ENCODE measurements at places on chromosomes 12 and 14. TPM values are rescaled to one million over a fixed set of nuclear protein-coding genes. Genes with fewer than 3 reads are reported as not detected.

- H3K4me3 ChIP-seq = peak overlapping the region; percentile 91
- H3K36me3 ChIP-seq = no peaks in the 10 kb centered on the region
- DNase-seq = no peak
- H3K4me1 ChIP-seq = no peaks in the 10 kb centered on the region
- H3K27me3 ChIP-seq = peaks cover 59% of the 10 kb centered on the region
- no peak overlapping the region for H3K27ac ChIP-seq
These were observed 1.4 kb downstream of the EPS8 start for GRCh38 chr12:15787778-15788177.

The SCARB1 gene
- total RNA-seq = 33.3 TPM

DNA sequence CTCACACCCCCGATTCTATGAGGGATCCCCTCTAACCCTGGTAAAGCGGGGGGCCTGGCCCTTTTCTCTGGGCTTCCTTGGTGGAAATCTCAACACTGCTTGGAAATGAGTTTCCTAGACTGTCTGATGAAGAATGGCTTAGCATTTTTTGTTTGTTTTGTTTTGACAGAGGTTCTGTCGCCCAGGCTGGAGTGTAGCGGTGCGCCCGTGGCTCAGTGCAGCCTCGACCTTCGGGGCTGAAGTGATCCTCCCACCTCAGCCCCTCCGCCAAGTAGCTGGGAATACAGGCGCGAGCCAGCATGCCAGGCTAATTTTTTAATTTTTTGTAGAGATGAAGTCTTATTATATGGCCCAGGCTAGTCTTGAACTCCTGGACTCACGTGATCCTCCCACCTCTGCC, 30.3 kb downstream of the TC2N start:
- no peaks in the 10 kb centered on the region for H3K36me3 ChIP-seq
- peak overlapping the region; percentile 79 for H3K4me3 ChIP-seq
- H3K27ac ChIP-seq = no peak overlapping the region
- DNase-seq = no peak
- no peaks in the 10 kb centered on the region for H3K4me1 ChIP-seq
- H3K27me3 ChIP-seq = peaks cover 51% of the 10 kb centered on the region

- no peak overlapping the region for H3K4me3 ChIP-seq
- no peaks in the 10 kb centered on the region for H3K27me3 ChIP-seq
- H3K4me1 ChIP-seq = no peaks in the 10 kb centered on the region
- H3K27ac ChIP-seq = no peak overlapping the region
- no peak for DNase-seq
- H3K36me3 ChIP-seq = peaks cover 4% of the 10 kb centered on the region
These were observed 13.4 kb downstream of the AKAP5 start for GRCh38 chr14:64478634-64479250.

DNA sequence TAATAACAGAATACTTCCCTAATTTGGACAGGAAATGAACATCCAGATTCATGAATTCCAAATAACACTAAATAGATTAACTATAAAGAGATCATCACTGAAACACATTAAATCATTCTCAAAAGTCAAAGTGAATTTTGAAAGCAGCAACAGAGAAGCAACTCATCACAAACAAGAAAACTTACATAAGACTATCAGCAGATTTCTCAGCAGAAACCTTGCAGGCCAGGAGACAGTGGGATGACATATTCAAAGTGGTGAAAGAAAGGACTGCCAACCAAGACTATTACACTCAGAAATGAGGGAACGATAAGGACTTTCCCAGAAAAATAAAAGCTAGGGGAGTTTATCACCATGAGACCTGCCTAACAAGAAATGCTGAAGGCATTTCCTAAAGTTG, 70.8 kb downstream of the ITPR2 start:
- H3K36me3 ChIP-seq = no peaks in the 10 kb centered on the region
- no peak for DNase-seq
- no peak overlapping the region for H3K27ac ChIP-seq

DNA sequence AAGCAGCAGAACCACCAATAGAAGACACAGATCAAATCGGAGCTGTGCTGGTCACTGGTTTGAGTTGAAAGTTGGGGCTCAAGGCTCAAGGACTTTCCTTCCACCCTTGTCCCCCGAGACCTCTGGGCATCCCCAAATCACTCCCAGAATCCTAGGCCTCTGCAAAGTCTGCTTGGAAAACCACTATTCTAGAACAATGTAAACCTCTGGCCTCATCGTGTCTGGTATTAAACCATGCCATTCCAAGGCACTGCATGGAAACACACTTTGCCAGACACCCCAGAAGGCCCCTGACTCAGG, 288.0 kb downstream of the DPF3 start:
- H3K36me3 ChIP-seq = no peaks in the 10 kb centered on the region
- no peak overlapping the region for H3K27ac ChIP-seq
- no peak for DNase-seq
- no peak overlapping the region for H3K4me3 ChIP-seq
- H3K4me1 ChIP-seq = no peaks in the 10 kb centered on the region

The LRP1-AS gene
- total RNA-seq = not detected

- no peaks in the 10 kb centered on the region for H3K27me3 ChIP-seq
- H3K4me3 ChIP-seq = no peak overlapping the region
- H3K4me1 ChIP-seq = peaks cover 2% of the 10 kb centered on the region
These were observed 374.4 kb upstream of the PRICKLE1 start for GRCh38 chr12:42963988-42964387.

The LRP10 gene
- total RNA-seq = 43.6 TPM

- DNase-seq = no peak
- H3K36me3 ChIP-seq = no peaks in the 10 kb centered on the region
- H3K27ac ChIP-seq = no peak overlapping the region
- H3K4me3 ChIP-seq = no peak overlapping the region
- H3K4me1 ChIP-seq = no peaks in the 10 kb centered on the region
These were observed 578.4 kb upstream of the STXBP6 start for GRCh38 chr14:25628390-25628789.

The KERA gene
- total RNA-seq = not detected

GRCh38 chr12:108649126-108649525, 15.4 kb upstream of the SELPLG start:
- no peaks in the 10 kb centered on the region for H3K27me3 ChIP-seq
- DNase-seq = no peak
- H3K4me1 ChIP-seq = no peaks in the 10 kb centered on the region

DNA sequence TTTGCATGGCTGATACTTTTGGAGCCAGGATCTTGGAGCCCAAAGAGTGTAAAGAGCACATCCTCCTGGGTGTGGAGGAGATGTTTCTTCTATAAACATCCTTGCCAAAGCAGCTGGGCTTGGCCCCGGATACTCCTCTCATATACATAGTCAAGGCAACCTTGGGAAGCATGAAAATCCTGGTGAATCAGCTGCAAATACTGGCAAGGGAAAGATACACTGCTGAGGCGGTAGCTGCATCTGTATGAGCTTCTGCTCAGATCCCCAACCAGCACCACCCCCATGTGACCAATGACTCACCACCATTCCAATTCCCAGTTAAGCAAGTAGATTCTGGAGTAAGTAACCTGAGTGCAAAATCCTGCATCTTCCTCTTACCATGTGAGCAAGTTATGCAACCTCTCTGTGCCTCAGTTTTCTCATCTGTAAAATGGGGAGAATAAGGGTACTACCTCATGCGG, 567.4 kb downstream of the MED13L start:
- H3K27me3 ChIP-seq = peaks cover 13% of the 10 kb centered on the region
- no peak overlapping the region for H3K27ac ChIP-seq
- DNase-seq = peak; percentile 61
- H3K36me3 ChIP-seq = no peaks in the 10 kb centered on the region
- H3K4me3 ChIP-seq = no peak overlapping the region

DNA sequence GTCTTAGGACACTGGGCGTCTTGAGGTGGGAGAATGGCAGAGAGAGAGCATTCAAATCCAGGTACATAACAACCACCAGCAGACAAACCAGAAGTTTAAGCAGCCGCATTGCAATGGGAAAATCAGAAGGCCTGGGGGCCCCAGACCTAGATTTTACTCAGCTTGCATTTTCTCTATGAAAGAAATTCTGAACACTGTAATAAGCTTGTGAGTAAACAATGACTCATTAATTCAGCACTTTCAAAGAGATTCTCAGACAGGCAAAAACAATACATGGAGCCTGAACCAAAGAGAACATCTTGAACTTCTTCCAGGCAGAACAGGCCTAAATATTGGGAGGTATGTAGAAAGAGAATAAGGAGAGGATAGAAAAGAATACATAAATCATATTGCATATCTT, 69.8 kb upstream of the IFNG-AS1 start:
- peaks cover 21% of the 10 kb centered on the region for H3K4me1 ChIP-seq
- no peak overlapping the region for H3K4me3 ChIP-seq
- no peak overlapping the region for H3K27ac ChIP-seq
- no peak for DNase-seq
- no peaks in the 10 kb centered on the region for H3K36me3 ChIP-seq

DNA sequence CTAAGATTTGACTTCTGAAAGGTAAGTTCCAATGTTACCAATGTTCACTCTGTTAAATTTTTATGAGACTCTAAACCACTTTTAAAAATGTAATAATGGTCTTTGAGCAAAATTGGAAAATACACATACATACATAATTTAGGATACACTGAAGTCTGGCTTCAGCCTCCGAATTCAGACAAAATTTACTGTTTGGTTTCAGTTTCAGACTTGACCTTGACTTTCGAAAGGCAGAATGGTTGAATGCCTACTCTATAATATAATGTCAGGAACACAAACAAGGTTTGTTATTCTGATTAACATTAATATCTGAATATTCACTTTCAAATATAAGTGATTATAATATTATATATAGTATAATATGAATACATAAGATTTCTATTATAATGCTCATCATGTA, 74.1 kb upstream of the KRAS start:
- no peaks in the 10 kb centered on the region for H3K36me3 ChIP-seq
- H3K4me1 ChIP-seq = peaks cover 3% of the 10 kb centered on the region
- no peak overlapping the region for H3K27ac ChIP-seq
- H3K4me3 ChIP-seq = no peak overlapping the region
- DNase-seq = no peak

The KLHL33 gene
- total RNA-seq = 0.13 TPM

DNA sequence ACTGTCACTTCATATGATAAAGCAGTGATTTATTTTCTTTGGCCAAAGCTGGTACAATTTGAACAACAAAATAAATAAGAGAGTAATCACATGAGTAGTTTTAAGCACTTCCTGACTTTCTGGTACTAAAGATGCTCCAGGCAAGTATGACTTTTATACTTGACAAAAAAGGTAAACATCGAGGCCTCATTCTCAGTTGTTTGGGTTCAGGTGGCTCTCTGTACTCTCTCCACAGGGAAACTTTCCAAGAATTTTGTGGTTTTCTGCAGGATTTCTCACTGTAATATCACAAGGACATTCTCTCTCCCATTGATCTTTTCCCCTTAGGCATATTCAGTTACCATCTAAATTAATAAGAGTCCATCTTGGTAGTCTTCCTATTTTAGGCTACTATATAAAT, 26.6 kb upstream of the KCNC2 start:
- no peak overlapping the region for H3K4me3 ChIP-seq
- H3K27me3 ChIP-seq = no peaks in the 10 kb centered on the region
- H3K27ac ChIP-seq = no peak overlapping the region

DNA sequence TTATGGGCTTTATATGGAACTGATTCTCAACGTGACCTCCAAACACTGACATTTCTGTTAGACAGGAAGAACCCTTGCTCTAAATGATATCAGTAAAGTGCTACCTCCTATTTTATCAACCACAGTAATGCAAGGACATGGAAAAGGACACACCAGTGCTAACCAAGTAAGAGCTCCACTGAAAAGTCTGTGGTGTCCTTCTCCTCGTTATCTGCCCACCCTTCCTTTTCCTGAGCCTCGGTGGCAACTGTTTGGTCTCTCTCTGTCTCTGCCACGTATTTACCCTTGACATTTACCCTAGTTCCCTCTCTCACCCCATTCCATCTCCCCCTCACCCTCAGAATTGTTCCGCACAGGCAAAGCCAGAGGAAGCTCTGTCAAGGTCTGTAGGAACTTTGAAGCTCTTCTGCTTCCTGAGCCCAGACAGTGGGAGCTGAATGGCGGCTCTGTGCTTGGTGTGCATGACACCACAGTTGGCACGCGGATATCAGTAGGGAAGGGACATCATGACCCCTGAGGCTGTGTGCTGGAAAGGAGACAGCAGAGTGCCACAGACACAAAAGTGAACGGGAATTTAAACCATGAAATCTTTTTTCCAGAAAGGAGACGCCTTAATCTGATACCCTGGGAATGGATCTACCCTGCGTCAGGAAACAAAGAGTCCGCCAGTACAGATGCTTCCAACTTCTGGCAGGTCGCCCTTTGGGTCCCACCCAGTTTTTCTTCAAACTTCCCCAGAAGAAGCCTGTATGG, 50.8 kb downstream of the NTN4 start:
- no peak for DNase-seq
- H3K27ac ChIP-seq = no peak overlapping the region
- no peak overlapping the region for H3K4me3 ChIP-seq
- H3K27me3 ChIP-seq = no peaks in the 10 kb centered on the region
- H3K4me1 ChIP-seq = no peaks in the 10 kb centered on the region
- H3K36me3 ChIP-seq = peaks cover 91% of the 10 kb centered on the region

GRCh38 chr12:26730481-26731350, 102.3 kb downstream of the ITPR2 start:
- no peaks in the 10 kb centered on the region for H3K36me3 ChIP-seq
- DNase-seq = no peak
- no peak overlapping the region for H3K27ac ChIP-seq
- no peaks in the 10 kb centered on the region for H3K27me3 ChIP-seq
- no peak overlapping the region for H3K4me3 ChIP-seq

DNA sequence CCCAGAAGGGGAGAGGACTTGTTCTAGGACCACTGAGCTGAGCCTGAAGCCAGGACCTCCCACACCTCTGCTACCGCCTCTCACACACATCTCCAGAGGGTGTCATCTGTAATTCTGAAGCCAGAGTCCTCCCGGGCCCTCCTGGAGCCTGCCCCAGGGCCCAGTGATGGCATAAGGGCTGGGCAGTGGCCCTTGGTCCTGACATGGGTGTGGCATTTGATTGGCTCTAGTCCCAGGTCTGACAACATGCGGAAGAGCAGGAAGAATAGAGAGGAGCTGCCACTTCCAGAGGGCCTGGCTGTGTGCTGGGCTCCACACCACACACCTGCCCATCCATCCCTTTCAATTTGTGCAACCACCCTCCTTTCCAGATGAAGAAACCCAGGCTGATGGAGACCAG, 144.3 kb upstream of the GSC start:
- H3K27me3 ChIP-seq = peaks cover 8% of the 10 kb centered on the region
- H3K36me3 ChIP-seq = no peaks in the 10 kb centered on the region
- H3K4me3 ChIP-seq = no peak overlapping the region
- H3K27ac ChIP-seq = no peak overlapping the region

DNA sequence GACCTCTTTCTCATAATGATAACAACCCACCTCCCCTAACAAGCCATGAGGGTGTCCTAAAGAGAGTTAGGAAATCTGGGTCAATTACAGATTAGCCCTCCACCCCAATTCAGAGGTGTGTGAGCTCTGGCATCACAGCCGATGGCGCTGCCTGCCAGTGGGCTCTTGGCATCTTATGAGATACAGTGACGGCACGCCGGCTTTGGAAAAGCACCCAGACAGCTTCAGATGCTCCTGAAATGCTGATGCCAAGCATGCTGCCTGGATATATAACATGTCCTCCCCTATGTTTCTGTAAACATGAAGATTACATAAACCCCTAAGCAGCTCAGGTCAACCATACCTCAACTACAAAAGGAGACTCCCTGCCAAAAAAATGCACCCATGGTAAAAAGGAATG, 152.6 kb downstream of the TTC7B start:
- peaks cover 5% of the 10 kb centered on the region for H3K4me1 ChIP-seq
- no peaks in the 10 kb centered on the region for H3K36me3 ChIP-seq
- H3K4me3 ChIP-seq = no peak overlapping the region
- H3K27me3 ChIP-seq = no peaks in the 10 kb centered on the region
